ENCODE measurements at places on chromosomes 11 and 22.
A peak's percentile ranks its signal among the peaks of the same experiment; 100 is the strongest.

- DNase-seq = peak; percentile 73
These were observed 43.1 kb upstream of the TRIM77 start for GRCh38 chr11:89667001-89667400.

DNA sequence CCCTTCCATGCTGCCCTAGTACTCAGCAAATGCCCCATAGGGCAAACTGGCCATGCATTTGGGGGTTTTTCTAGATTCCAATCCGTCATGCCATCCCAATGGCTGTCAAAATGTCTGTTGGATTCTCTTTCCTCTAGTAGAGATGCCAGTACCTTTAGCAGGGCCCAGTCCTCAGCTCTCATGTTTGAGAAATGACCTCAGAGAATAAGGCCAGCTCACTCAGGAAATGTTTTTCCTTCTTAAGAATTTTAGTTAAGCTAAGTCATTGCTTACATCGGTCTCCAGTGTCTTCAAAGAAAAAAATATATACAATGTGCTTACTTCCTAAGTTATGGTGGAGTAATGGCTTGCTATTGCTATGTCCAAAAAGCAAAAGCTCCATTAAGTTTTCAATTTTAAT lies 14.1 kb upstream of the ALKBH3 start:
- no peak for DNase-seq

DNA sequence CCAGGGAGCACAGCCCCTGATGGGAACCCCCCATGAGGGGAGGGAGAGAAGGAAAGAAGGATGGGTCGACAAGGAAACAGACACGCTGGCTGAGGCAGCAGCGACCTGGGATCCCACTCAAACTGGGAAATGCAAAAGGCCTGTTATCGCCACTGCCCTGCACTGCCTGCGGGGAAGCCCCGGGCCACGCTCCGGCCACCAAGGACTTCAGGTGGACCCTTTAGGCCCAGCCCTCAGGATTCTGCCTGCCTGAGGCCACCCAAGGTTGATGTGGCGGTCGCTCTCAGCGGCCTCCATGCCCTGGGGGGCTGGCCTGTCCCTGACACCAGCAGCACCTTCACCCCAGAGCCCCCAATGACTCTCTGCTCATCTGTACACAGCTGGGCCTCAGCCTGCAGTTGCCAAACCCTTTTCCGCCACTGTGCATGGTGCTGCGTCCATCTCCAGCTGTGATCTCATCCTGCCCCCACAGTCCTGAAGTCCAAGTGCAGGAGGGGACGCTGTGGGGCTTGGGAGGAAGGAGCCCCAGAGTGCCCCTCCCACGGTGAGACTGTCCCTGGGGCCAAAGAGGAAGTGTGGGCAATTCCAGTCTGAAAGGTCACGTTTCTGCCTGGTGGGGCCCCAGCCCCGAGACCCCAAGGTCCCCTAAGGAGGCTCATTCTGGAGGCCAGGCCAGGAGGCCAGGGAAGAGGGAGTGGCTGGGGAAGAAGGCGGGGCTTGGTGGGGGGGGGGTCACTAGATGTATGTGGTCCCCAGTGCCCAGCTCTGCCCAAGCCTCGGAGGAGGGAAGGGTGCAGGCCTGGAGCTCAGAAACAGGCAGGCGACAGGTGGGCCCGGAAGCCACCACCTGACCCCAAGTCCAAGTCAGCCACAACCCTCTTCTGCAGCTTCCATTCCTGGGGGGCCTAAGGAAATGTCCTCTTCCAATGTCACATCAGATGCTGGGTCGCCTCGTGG lies 31.6 kb downstream of the OSBPL5 start:
- DNase-seq = no peak

GRCh38 chr22:30970356-30970746 lies 1.3 kb downstream of the TUG1 start:
- DNase-seq = no peak

- DNase-seq = peak; percentile 37
These were observed 279.6 kb upstream of the PITPNB start for GRCh38 chr22:28198692-28199091.

All from DMS53 (cell line).